ENCODE measurements at places on chromosomes 6 and 20. TPM values are rescaled to one million over a fixed set of nuclear protein-coding genes. Genes with fewer than 3 reads are reported as not detected.

- peaks cover 45% of the 10 kb centered on the region for H3K36me3 ChIP-seq
- peaks cover 64% of the 10 kb centered on the region for H3K4me1 ChIP-seq
- peak; percentile 55 for DNase-seq
- peak overlapping the region; percentile 91 for H3K27ac ChIP-seq
- H3K4me3 ChIP-seq = peak overlapping the region; percentile 29
Observed at GRCh38 chr20:31698803-31699718, 23.6 kb downstream of the BCL2L1 start.

DNA sequence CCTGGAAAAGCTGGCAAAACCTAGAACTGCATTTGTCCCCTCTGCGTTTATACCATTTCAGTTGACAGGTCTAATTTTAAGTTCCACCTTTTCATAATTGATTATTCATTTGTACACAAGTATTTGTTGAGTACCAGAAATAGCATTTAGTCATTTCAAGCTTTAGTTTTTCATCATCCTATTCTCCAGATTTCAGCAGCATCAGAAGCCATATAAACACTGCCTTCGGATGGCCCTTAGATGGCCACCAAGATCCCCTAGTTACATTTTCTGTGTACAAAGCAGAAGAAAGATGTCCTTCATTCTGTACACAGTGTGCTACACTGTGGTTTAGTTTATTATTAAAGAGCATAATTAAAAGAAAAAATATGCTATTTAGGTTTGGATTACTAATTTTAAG lies 131.4 kb downstream of the LAMA2 start:
- H3K4me3 ChIP-seq = no peak overlapping the region
- no peaks in the 10 kb centered on the region for H3K4me1 ChIP-seq
- H3K27ac ChIP-seq = no peak overlapping the region
- no peaks in the 10 kb centered on the region for H3K27me3 ChIP-seq
- DNase-seq = no peak
- no peaks in the 10 kb centered on the region for H3K36me3 ChIP-seq

- no peaks in the 10 kb centered on the region for H3K4me1 ChIP-seq
- no peaks in the 10 kb centered on the region for H3K27me3 ChIP-seq
- no peak overlapping the region for H3K4me3 ChIP-seq
Observed at GRCh38 chr6:169774347-169774746, 22.9 kb downstream of the ERMARD start.

DNA sequence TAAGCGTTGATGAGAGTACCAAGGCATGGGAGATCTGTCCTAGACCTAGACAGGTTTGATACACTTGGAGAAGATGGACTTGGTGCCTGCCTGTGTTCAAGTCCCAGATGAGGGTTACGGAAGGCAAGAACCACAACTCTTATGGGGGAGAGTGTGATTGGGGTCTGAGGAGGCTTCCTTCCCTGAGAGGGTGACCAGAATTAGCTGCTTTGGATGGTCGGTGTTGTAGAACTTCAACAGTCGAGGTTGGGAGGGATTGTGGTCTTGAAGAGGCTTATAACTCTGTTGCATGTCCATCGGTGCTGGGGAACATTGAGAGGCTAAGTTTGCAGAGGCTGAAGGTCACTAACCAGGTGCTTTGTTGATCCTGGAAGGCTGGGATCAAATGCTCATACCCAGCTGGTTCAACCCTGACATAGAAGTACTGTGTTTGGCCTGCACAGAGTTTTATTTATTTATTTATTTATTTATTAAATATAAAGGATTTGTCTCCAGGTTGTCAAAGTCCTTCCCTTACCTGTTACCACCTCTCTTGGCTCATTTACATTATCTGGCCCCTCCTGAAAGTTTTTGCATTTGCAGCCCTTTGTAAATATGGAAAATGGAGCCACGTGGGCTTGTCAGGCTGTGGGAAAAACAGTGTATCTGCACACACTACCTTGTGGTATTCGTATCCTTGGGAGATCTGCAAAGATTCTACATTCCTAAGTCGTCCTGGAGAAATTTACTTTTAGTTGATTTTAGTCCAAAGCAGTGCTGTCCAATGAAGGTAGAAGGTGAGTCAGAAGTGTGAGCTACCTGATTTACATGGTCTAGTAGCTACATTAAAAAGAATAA lies 15.8 kb upstream of the EFCAB8 start:
- H3K4me1 ChIP-seq = peaks cover 47% of the 10 kb centered on the region
- no peak for DNase-seq
- H3K4me3 ChIP-seq = no peak overlapping the region
- no peaks in the 10 kb centered on the region for H3K27me3 ChIP-seq

GRCh38 chr6:128188678-128189077 lies 287.8 kb upstream of the THEMIS start:
- H3K36me3 ChIP-seq = no peaks in the 10 kb centered on the region
- DNase-seq = no peak
- no peak overlapping the region for H3K27ac ChIP-seq
- no peaks in the 10 kb centered on the region for H3K27me3 ChIP-seq
- no peaks in the 10 kb centered on the region for H3K4me1 ChIP-seq
- H3K4me3 ChIP-seq = no peak overlapping the region

GRCh38 chr6:44642870-44643522 lies 255.5 kb downstream of the CDC5L start:
- H3K4me3 ChIP-seq = peak overlapping the region; percentile 33
- DNase-seq = peak; percentile 88
- peak overlapping the region; percentile 96 for H3K27ac ChIP-seq
- H3K4me1 ChIP-seq = peaks cover 39% of the 10 kb centered on the region

DNA sequence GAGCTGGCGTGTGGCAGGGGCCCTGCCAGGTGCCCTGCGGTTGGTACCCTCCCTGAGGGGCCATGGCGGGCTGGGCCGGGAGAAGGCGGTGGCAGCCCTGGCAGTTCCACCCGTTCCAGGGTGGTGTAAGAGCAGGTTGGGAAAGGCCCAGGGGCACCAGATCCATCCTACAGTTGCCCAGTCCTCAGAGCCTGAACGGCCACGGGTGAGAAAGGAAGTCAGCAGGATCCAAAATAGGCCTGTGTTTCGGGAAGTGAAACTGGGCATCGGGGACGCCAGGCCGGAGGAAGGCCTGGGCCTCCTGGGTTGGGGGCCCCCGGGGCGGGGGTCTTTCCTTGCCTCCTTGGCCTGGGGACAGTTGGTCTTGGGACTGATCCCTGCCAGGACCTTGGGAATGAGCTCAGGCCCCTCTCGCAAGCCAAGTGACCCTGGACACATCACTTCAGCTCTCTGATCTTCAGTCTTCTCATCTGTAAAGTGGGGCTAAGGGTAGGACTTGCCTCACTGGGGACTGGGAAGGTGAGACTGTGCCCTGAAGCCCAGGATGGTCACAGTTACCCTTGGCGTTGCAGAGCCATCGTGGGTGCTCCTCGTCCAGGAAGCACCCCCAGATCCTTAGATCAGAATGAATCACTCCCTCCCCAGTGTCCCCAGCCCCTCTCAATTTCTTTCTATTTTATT lies 18.1 kb upstream of the NOL4L start:
- no peaks in the 10 kb centered on the region for H3K36me3 ChIP-seq
- no peak overlapping the region for H3K27ac ChIP-seq
- H3K27me3 ChIP-seq = no peaks in the 10 kb centered on the region
- H3K4me1 ChIP-seq = no peaks in the 10 kb centered on the region
- no peak for DNase-seq

- H3K27ac ChIP-seq = peak overlapping the region; percentile 15
- H3K36me3 ChIP-seq = no peaks in the 10 kb centered on the region
- H3K27me3 ChIP-seq = peaks cover 4% of the 10 kb centered on the region
- H3K4me1 ChIP-seq = peaks cover 43% of the 10 kb centered on the region
- DNase-seq = no peak
Observed at GRCh38 chr6:154606860-154607259, 96.4 kb upstream of the CNKSR3 start.

DNA sequence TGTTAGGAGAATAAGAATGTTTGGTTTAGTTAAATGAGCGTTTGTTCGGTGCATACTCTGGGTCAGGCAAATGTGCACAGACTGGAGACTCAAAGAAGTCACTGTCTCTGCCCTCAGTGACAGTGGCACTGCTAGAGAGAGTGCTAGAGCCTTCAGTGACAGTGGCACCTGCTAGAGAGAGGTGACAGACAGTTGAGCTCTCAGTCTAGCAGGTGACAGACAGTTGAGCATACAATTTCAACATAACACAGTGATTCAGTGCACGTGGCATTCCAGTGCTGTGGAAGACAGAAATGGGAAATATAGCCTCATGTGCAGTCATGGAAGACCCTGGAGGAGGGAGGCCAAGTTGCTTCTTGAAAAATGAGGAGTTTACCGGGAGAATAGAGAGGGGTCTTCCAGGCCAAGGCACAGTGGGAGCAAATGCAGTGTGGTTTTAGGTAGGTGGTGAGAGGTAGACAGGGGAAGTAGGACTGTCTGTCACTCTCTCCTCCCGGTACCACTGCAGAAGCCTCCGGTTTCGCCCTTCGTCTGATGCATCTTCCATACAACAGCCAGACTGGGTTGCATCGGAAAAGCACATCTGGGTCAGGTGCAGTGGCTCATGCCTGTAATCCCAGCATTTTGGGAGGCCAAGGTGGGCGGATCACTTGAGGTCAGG lies 107.9 kb upstream of the CLDN20 start:
- peaks cover 81% of the 10 kb centered on the region for H3K4me1 ChIP-seq
- peaks cover 9% of the 10 kb centered on the region for H3K36me3 ChIP-seq
- H3K27me3 ChIP-seq = no peaks in the 10 kb centered on the region
- peak overlapping the region; percentile 11 for H3K4me3 ChIP-seq
- peak; percentile 31 for DNase-seq
- peak overlapping the region; percentile 93 for H3K27ac ChIP-seq

DNA sequence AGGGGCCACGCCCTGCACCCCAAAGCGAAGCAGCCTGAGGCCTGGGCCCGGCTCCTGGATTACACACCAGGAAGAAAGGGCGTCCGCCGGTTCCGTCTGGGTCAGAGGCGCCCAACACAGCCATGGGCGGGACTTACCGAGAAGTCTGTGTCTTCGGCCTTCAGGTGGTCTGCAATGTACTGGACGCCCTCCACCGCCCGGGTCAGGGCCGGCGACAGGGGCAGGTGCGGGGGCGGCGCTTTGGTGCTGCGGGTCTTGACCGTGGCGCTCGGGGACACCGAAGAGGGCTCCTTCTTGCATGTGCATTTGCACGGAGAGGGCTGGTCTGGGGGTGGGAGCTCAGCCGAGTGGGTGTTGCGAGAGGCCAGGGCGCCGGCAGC lies 11.6 kb downstream of the CHRNA4 start:
- no peak overlapping the region for H3K4me3 ChIP-seq
- H3K36me3 ChIP-seq = no peaks in the 10 kb centered on the region
- no peaks in the 10 kb centered on the region for H3K27me3 ChIP-seq
- DNase-seq = no peak
- H3K27ac ChIP-seq = no peak overlapping the region

GRCh38 chr6:56764081-56764566 lies 121.4 kb upstream of the DST start:
- no peaks in the 10 kb centered on the region for H3K4me1 ChIP-seq
- no peak for DNase-seq
- H3K27ac ChIP-seq = no peak overlapping the region
- no peaks in the 10 kb centered on the region for H3K27me3 ChIP-seq
- H3K36me3 ChIP-seq = no peaks in the 10 kb centered on the region
- no peak overlapping the region for H3K4me3 ChIP-seq

DNA sequence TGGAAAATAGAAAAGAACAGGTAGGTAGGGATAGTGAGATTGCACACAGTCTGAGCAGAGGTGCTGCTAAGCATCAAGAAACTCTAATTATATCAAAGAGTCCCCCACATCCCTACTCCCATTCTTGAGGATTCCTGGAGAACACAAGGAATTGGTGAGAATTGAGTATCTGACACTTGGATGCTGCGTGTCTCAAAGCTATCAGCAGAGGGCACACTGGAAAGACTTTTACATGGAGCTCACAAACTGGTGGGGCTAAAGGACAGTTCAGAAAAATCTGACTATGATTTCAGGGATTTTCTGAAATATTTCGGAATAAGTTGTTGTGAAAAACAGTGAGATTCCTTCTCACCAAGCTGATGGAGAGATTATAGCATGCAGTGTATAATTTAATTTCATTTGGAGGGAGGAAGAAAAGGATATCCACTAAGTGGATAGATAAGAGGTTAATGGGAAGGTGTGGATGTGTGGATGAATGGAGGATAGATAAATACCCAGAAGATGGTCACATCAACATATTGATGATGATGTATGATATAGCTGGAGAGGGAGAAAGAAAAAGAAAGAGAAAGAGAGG lies 215.4 kb upstream of the DEFB112 start:
- no peaks in the 10 kb centered on the region for H3K36me3 ChIP-seq
- H3K4me3 ChIP-seq = no peak overlapping the region
- no peaks in the 10 kb centered on the region for H3K4me1 ChIP-seq
- DNase-seq = no peak
- H3K27me3 ChIP-seq = no peaks in the 10 kb centered on the region

GRCh38 chr20:62063315-62063980 lies 2.2 kb downstream of the TAF4 start:
- peak overlapping the region; percentile 76 for H3K4me3 ChIP-seq
- DNase-seq = no peak
- peaks cover 61% of the 10 kb centered on the region for H3K4me1 ChIP-seq
- H3K27ac ChIP-seq = no peak overlapping the region
- H3K36me3 ChIP-seq = peaks cover 5% of the 10 kb centered on the region
- H3K27me3 ChIP-seq = no peaks in the 10 kb centered on the region

- DNase-seq = no peak
- no peak overlapping the region for H3K27ac ChIP-seq
- no peaks in the 10 kb centered on the region for H3K4me1 ChIP-seq
- H3K4me3 ChIP-seq = no peak overlapping the region
- no peaks in the 10 kb centered on the region for H3K36me3 ChIP-seq
Observed at GRCh38 chr6:84061174-84061573, 27.6 kb downstream of the MRAP2 start.

GRCh38 chr6:55713436-55713835 lies 134.4 kb upstream of the HMGCLL1 start:
- H3K4me3 ChIP-seq = no peak overlapping the region
- no peaks in the 10 kb centered on the region for H3K4me1 ChIP-seq
- H3K27me3 ChIP-seq = no peaks in the 10 kb centered on the region
- H3K36me3 ChIP-seq = no peaks in the 10 kb centered on the region

GRCh38 chr6:107807196-107807811 lies 16.8 kb downstream of the SCML4 start:
- H3K4me1 ChIP-seq = peaks cover 68% of the 10 kb centered on the region
- H3K27me3 ChIP-seq = no peaks in the 10 kb centered on the region
- no peak for DNase-seq
- H3K4me3 ChIP-seq = no peak overlapping the region
- no peak overlapping the region for H3K27ac ChIP-seq

GRCh38 chr20:56111961-56112730 lies 106.8 kb upstream of the CBLN4 start:
- H3K4me3 ChIP-seq = no peak overlapping the region
- no peaks in the 10 kb centered on the region for H3K27me3 ChIP-seq
- no peak overlapping the region for H3K27ac ChIP-seq

- H3K27me3 ChIP-seq = peaks cover 17% of the 10 kb centered on the region
- no peak overlapping the region for H3K27ac ChIP-seq
Observed at GRCh38 chr20:2212456-2213015, 83.3 kb upstream of the TGM3 start.

Gene COL21A1
- total RNA-seq = not detected

Gene LYRM2
- total RNA-seq = 25.5 TPM

Gene SLC22A1
- total RNA-seq = 0.14 TPM

Gene SNX21
- total RNA-seq = 1.8 TPM

Gene HCRTR2
- total RNA-seq = not detected

Gene OR2H2
- not detected for total RNA-seq

Gene TTLL9
- not detected for total RNA-seq

Gene RPRD1B
- 28.9 TPM for total RNA-seq

Data from activated CD4-positive, alpha-beta memory T cell treated with anti-CD3 and anti-CD28 coated beads for 36 hours (primary cell).